Stimulated activated CD4-positive, alpha-beta T cell treated with anti-CD3 and anti-CD28 coated beads, Interleukin-2, amount 100 ng/mL, for 4 hours (primary cell): ENCODE measurements at places on chromosomes 2 and 18.

- no peak for DNase-seq
Observed at GRCh38 chr2:38907743-38908562, 18.3 kb downstream of the ARHGEF33 start.

- DNase-seq, result no peak
Observed at GRCh38 chr2:162126111-162126519, 25.9 kb downstream of the GCG start.

GRCh38 chr2:175577368-175577970 lies 396.0 kb upstream of the ATP5MC3 start:
- DNase-seq, result no peak

GRCh38 chr2:120927265-120927628 lies 191.6 kb downstream of the GLI2 start:
- no peak for DNase-seq

GRCh38 chr2:190922376-190922775 lies 41.8 kb downstream of the GLS start:
- no peak for DNase-seq

DNA sequence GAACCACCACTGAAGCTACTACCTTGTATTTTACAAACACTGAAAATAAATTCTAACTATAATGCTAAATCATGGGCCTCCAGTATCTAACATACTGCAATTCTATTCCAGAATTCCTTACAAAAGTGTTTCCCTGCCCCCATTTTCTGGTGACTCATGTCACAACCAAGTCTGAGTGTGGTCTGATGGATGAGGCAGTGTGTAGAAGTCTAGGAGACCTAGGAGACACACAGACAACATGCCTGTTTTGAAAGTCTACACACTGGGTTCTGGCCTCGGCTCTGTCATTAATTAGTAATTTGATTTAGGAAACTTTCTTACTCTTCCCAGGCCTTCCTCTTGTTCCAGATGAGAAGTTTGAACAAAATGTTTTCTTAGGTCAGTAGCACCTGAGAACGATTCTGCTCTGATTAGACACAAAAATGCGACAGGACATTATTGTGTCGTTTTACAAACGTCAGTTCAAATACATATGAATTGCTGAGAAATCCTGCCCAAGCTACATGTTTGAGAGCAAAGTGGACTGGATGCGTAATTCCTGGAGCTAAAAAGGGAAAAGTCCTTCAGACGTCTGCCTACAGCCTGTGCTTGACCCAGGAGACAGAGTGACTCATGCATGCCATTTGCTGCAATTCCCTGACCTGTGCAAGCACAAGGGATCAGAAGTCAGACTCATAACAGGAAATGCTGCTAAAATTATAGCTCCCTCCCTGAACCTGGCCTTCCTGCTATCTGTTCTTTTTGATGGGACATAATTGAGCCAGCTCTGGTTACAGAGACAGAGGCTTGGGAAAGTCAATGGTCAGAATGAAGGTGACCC lies 494.4 kb downstream of the SOX11 start:
- no peak for DNase-seq

DNA sequence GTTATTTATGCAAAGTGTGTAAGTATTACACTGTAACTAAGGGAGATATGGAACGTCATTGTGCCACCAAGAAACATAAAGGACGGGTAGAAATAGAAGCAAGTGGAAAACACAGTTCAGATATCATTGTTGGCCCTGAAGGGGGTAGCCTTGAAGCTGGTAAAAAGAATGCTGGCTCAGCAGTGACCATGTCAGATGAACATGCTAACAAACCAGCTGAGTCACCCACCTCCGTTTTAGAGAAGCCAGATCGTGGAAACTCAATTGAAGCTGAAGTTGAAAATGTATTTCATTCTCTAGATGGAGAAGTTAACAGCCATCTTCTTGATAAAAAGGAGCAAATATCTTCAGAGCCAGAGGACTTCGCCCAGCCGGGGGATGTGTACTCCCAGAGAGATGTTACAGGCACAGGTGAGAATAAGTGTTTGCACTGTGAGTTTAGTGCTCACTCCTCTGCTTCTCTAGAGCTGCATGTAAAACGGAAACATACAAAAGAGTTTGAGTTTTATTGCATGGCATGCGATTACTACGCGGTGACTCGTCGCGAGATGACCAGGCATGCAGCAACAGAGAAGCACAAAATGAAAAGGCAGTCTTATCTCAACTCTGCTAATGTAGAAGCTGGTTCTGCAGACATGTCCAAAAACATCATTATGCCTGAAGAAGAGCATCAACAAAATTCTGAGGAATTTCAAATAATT lies 36.1 kb downstream of the ZNF407 start:
- no peak for DNase-seq

DNA sequence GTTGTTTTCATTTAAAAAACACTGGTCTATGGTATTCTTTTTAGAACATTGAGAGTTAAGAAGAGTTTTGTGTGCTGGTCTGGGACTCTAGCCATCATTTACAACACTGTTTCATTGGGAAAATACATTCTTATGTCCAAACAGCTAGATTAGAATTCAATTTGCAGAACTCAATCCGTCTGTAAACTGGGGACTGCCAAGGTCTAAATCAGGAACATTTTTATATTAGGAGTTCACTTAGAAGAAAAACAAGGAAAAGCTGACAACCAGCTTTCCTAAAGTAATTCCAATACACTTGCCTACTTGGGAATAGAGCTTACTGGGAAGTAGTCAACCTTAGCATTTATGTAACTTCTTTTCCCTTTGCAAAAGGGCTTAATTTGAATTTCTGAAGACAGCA lies 91.5 kb upstream of the RNF152 start:
- DNase-seq, result no peak

GRCh38 chr2:6421138-6421730 lies 444.5 kb downstream of the CMPK2 start:
- no peak for DNase-seq

- no peak for DNase-seq
Observed at GRCh38 chr18:64872710-64873458, 724.0 kb upstream of the LINC00305 start.

GRCh38 chr2:112204411-112204810 lies 50.4 kb downstream of the ZC3H8 start:
- no peak for DNase-seq

DNA sequence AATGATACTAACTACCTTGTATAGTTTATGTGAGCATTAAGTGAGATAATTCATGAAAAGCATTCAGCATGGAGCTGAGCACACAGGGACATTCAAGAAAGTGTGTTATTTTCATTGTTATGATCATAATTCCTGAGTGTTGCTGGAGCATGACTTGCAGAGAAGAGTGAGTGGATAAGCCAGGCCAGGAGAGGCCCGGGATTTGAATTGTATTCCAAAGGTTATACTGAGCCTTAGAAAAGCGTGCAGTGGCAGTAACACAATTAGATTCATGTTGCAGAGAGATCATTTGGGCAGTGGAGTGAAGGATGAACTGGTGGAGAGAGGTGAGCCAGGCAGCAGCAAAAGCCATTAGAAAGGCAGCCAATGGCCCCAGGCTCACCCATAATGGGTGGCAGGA lies 142.9 kb upstream of the SH3BP4 start:
- no peak for DNase-seq

DNA sequence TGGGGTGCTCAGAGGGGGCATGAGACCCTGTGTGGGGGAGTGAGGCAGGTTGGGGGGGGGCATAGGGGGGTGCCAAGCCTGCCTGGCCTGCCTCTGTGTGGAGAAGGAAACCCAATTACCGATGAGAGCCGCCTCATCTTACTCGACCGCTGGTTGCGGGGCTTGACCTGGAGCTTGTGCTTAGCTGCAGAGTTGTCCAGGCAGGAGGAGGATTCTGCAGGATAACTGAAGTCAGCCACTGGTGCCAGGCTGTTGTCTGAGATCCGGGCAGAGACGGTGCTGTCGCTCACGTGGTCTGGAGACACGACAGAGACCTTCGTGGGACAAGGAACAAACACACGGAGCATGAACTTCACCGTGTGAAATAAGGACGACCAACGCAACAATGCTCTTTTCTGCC lies 95.9 kb upstream of the MGAT4A start:
- no peak for DNase-seq

- DNase-seq, result no peak
Observed at GRCh38 chr18:60196836-60197606, 175.6 kb downstream of the MC4R start.

DNA sequence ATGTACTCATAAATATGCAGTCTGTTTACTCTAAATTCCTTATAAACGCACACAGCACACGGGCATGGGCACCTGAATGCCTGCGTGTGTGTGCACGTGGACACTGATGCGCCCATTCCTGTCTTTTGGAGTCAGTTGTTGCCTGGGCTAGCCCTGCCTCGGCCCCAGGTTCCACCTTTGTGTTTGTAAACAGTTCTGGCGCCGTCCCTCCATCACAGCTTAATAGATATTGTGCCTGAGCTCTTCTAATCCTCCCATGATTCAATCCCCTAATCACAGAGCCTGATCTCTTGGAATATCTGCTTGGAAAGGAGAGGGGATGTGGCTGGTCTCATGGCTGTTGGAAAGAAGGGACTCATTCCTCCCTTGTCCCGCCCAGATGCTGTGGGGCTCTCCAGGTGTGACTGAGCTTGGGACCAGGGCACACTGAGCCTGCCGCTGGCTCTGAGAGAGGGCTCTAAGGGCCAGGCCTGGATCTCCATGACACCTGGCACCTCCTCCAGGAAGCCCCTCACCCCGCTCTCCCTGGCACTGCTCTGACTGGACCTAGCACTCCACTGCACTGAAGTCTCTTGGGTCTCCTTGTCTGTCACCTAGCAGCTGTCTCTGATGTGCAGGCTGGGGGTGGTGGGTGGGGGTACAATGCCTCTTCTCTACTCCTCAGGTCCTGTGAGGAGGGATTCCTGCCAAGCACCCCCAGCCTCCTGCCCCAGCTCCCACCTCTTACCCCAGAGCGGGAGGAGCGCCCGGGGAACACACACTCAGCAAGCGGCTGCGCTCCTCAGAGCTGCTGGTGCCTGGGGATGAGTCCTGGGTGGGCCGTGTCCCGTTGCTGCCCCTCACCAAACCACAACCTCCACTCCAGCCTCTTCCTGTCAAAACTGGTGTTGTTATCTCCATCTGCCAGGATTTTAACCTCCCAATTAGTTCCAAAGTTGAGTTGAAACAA lies 181.3 kb downstream of the INHBB start:
- DNase-seq, result no peak

DNA sequence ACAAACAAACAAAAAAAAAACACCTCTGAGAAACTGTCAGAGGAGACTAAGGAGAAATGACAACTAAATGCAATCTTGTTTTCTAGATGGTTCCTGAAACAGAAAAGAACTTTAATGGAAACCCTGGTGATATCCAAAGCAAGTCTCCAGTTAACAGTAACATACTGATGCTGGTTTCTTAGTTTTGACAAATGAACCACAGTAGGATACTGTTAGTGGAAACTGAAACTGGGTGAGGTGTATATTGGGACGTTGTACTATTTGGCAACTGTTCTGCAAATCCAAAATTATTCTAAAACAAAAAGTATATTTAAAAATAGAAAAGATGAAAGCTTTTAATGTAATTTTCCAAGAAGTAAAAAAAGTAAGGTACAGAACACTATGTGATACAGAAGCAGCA lies 11.4 kb downstream of the SESTD1 start:
- no peak for DNase-seq

DNA sequence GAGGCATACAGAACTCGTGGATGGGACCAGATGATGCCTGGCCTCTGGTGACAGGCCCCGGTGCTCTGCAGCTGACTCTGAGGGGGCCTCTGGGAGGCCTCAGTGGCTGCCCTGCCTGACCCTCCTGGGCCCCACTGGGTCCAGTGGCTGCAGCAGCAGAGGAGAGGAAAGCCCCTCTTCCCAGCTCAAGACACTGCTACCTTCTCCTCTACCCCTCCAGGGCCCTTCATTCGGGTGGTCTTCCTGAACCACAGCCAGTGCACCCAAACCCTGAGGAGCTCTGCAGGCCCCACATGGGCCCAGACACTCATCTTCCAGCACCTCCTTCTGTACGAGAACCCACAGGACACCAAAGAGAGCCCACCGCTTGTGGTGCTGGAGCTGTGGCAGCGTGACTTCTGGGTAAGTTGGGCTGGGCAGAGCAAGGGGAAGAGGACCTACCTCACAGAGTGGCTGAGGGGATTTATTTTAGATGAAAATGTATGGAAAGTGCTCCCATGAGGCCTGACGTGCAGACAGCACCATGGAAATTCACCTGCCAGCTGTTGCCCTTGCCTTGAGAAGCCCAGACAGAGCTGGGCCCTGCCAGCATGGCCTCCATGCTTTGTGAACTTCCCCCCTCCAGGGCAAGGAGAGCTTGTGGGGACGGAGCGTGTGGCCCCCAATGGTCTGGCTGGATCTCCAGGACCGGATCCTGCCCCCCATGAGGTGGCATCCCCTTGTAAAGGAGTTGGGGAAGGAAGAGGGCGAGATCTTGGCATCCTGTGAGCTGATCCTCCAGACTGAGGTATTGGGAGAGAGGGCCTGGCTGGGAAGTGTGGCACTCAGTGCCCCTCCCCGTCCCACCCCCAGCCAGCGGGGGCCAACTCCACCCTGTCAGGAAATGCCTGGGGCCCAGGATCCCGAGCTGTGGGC lies 46.3 kb downstream of the LMAN2L start:
- no peak for DNase-seq

DNA sequence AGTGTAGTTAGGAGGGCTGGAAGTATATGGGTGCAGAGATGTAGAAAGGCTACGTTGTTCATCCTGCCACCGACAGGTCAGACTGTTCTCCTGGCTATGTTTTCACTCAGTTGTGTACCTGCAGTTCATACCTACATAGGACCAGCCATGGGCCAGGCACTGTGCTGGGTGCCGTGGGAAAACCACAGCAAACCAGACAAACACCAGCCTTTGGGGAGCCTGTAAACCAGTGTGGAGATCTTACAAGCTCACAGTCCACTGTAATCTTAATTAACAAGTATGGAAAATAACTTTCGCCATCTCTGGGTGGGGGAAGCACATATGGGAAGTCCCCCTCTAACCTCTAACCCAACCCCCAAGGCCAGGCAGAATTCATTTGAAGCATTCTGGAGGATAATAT lies 12.7 kb downstream of the NCK2 start:
- DNase-seq, result no peak

- no peak for DNase-seq
Observed at GRCh38 chr18:23196119-23197007, 61.1 kb downstream of the CABLES1 start.

DNA sequence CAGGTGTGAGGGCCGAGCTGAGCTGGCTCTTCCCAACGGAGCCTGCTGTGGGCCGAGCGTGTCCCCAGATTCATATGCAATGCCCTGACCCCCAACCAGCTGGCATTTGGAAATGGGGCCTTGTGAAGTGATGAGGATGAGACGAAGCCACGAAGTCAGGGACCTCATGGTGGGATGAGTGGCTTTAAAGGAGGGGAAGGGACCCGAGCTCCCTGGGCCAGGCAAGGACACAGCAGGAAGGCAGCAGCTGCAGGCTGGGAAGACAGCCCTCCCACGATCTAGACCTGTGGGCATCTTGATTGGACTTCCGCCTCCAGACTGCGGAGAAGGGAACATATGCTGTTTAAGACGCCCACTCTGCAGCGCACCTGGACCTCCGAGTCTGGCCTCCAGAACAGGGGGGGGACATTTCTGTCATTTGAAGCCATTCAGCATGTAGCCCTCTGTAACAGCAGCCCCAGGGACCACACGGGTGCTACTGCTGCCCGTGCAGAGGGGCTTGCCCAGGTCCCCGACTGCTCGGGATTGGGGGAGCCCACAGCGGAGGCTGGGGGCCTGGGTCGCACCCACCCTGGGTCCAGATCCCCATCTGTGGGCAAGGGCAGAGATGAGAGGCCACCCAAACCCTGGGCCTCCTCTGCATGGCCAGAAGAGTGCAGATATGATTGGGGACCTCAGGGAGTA lies 27.2 kb downstream of the KIF1A start:
- no peak for DNase-seq

- DNase-seq, result no peak
Observed at GRCh38 chr2:167945660-167946368, 301.6 kb downstream of the STK39 start.
